NCI-H187 treated with DMSO at 0.1 percent for 48 hours (cell line): ENCODE measurements at places on chromosomes 3 and 15.

DNA sequence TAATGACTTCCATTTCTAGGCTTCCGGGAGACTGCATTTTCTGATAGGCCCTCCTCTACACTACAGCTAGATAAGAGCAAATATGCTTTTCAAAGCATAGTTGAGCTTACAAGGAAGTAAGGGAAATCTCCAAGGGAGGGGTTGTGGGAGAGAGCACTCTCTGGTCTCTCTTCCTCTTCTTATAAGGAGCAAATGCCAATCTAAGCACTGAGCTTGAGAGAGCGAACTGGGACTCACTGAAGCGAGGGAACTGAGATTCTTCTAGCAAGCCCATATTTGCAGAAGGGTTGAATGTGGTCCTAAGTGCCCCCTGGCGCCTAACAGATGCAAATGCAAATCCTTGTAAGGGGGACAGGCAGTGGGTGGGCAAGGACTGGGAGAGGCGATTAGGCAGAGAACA is 164.8 kb downstream of the ERC2 start:
- DNase-seq, result no peak

- DNase-seq, result no peak
These were observed 23.8 kb upstream of the CNTN6 start for GRCh38 chr3:1068985-1069384.

DNA sequence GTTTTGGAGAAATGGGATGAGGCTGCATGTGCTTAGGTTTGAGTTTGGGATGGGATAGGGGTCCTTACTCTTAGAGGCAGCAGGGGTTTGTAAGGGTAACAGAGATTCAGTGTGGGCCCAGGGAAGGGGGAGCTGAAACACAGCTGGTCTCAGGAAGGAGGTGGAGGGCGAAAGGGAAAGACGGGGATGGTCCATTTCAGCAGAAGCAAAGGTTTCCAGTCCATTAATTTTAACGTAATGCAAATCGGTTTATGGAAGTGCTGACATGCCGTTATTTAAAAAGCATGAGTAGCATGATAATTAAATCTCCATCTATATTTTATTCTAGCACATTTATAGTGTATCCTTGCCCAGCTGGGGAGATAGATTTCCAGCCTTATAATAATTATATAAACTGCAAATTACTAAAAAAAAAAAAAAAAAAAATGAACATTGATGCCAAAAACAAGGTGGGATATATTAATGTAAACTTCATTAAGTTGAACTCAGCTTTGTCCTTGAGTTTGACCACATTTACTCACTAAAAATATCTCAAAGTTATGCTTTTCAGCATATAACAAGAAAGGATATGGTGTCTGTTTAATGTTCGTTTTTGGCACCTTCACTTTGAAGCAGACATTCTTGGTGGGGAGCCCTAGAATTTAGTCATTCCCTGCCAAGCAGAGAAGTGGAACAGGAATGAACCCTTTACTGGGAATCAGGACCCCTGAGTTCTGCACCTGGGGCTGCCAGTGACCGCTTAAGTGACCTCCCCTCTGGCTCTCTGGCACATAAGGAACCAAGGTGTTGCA is 234.7 kb downstream of the THSD4 start:
- DNase-seq, result no peak

GRCh38 chr15:41772720-41773331 is 1.5 kb upstream of the MAPKBP1 start:
- no peak for DNase-seq

GRCh38 chr3:191336833-191337232 is 6.5 kb upstream of the UTS2B start:
- DNase-seq, result no peak

DNA sequence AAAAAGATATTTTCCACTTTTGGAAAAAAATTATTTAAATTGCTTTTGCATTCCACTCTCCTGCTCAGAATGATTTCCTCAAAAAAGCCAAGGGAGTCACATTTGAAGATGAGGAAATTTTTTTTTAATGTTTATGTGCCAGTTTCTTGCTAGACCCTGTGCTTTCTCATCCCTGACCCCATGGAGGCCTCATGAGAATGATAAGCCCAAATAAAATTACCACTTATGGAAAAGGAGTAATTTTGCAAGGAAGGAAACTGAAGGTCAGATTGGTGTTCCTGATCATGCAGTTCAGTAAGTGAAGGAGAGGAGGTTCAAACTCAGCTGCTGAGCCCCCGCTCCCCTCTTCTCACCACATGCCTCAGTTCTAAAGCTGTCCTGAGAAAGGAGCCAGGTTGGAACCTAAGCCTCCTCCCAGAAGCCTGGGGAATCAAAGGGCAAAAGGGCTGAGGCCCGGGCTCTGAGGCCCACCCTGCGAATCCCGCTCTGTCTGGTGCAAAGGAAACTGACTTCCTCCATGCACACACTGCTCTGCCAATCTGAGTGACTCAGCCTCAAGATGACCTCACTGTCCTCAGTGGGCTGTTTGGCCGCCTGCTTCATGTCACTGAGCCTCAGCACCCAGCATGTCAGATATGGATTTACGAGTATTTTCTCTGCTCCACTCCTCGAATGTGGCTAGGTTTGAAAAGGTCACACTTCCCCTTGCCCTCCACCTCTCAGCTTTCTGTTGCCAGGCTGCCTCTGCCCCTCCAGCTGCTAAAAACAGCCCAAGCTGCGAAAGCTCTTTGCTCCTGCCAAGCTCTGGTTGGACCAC is 56.9 kb upstream of the FLNB start:
- DNase-seq, result no peak

DNA sequence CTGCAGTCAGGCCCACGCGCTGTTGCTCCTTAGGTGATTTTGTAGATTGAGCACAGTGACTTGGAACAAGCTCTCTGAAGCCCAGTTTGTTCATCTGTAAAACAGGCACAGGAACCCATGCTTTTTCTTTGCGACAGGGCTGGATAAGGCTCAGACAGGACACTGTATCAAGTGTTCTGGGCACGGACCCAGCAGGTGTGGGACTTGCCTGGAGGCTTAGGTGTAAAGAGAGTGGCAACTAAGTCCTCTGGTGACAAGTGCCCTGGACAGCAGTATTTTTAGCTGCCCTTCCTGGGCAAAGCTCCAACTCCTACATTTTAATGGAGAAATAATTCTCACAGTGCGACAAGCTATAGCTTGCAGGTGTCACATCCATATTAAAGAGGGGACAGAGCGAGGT is 32.2 kb downstream of the CD276 start:
- DNase-seq, result no peak

GRCh38 chr3:14581334-14582044 is 41.3 kb upstream of the GRIP2 start:
- no peak for DNase-seq

- no peak for DNase-seq
These were observed 16.4 kb downstream of the CHST13 start for GRCh38 chr3:126540342-126540849.

- DNase-seq, result no peak
These were observed 46.1 kb downstream of the SOX2 start for GRCh38 chr3:181757694-181758306.

DNA sequence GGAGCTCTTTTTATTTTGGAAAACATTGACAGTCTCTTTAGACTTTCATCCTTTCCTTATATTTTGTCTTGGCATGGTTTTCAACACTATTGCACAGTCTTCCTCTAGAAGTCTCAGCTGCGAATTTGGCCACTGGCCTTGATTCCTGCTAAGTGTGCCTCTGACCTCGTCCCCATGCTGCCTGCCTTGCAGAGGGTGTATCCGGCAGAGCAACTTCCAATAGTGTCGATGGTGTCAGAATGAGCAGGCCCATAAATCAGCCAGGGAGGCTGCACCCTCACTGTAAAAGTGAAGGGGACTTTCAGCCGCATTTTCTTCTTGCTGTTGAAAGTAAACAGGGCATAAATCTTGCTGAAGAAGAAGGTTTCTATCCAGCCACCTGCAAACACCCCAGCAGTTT is 336.7 kb upstream of the TRIM42 start:
- no peak for DNase-seq

DNA sequence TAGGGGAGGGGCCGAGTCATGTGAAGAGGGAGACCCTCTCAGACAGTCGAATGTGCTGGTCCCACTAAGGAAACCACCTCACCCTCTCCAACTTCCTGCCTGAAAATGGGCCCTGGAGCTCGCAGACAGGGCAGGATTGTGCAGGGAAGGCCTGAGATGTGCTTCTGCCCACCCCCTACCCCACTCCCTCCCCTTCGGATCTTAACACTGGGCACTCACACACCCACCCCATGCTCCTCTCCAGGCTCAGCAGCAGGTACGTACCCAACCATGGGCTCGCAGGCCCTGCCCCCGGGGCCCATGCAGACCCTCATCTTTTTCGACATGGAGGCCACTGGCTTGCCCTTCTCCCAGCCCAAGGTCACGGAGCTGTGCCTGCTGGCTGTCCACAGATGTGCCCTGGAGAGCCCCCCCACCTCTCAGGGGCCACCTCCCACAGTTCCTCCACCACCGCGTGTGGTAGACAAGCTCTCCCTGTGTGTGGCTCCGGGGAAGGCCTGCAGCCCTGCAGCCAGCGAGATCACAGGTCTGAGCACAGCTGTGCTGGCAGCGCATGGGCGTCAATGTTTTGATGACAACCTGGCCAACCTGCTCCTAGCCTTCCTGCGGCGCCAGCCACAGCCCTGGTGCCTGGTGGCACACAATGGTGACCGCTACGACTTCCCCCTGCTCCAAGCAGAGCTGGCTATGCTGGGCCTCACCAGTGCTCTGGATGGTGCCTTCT is 20.0 kb downstream of the ATRIP start:
- DNase-seq, result no peak

GRCh38 chr15:75029378-75030022 is 6.1 kb downstream of the PPCDC start:
- DNase-seq, result no peak

DNA sequence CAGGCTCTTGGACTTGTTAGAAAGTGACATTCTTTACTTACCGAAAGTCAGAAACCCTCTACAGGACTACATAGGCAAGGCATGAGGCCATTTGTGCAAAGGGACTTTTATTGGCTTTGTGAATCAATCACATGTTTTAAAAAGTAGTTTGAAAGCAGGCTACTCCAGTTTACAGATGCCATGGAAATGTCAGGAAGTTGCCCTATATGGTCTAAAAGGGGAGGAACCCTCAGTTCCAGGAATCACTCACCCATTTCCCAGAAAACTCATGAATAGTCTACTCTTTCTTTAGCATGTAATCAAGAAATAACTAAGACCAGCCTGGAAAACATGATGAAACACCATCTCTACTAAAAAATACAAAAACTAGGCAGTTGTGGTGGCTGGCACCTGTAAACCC is 51.0 kb upstream of the MKRN3 start:
- no peak for DNase-seq

DNA sequence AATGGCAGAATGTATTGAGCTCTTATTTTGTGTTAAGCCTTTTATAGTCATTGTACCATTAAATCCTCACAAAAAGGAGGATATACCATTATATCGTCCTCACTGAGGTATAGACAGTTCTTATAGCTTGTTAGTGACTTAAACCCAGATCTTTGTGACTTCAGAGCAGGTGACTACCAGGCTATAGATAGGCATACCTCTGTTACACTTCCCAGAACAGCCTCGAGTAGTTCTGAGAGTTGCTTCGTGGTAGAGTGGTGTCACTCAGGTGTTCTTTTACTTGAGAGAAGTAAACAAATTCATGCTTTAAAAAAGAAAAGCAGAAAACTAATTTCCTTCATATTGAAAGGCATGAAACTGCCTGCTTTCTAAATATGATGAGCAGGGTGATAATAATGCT is 59.9 kb downstream of the SEC22A start:
- DNase-seq, result no peak

GRCh38 chr15:29805708-29806104 is 16.6 kb downstream of the TJP1 start:
- DNase-seq, result no peak

- no peak for DNase-seq
These were observed 26.4 kb upstream of the PDE8A start for GRCh38 chr15:84955089-84955848.

DNA sequence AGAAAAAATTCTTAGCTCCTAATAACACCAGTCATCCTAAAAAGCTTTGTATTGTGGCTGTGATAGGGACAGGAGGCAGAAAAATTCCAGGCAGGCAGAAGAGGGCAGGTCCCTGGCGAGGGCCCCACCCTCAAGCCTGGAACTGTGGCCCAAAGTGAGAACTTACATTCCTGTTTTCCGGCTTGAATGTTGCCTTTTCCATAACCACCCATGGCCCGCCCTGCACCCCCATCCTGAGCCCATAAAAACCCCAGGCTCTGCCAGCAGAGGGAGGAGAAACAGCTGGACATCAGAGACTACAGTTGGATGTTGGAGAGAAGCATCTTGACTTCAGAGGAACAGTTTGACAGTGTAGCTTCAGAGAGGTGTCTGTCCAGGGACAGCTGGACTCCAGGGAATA is 37.3 kb downstream of the SLCO2A1 start:
- no peak for DNase-seq

GRCh38 chr15:78076231-78077052 is 1.1 kb downstream of the TBC1D2B start:
- no peak for DNase-seq
